ENCODE measurements at places on chromosomes 1 and 21.

- no peak for DNase-seq
Observed at GRCh38 chr1:1013922-1014648, 788 bp downstream of the ISG15 start.

- DNase-seq = no peak
Observed at GRCh38 chr1:165543532-165544438, at the start of gene LRRC52. TSS of gene LRRC52 (plus strand) at chr1:165544000. CDS start at chr1:165544297, 297 bp downstream.

DNA sequence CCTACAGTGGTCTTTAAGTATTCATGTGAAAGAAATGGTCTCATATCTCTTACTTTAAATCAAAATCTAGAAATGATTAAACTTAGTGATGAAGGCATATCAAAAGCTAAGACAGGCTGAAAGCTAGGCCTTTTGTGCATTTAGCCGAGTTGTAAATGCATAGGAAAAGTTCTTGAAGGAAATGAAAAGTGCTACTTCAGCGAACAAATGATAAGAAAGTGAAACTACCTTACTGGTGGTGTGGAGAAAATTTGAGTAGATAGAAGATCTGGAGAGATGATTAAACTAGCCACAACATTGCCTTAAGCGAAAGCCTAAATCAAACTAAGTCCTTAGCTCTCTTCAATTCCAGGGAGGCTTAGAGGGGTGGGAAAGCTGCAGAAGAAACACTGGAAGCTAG is 147.6 kb downstream of the DSCAM start:
- DNase-seq = no peak

DNA sequence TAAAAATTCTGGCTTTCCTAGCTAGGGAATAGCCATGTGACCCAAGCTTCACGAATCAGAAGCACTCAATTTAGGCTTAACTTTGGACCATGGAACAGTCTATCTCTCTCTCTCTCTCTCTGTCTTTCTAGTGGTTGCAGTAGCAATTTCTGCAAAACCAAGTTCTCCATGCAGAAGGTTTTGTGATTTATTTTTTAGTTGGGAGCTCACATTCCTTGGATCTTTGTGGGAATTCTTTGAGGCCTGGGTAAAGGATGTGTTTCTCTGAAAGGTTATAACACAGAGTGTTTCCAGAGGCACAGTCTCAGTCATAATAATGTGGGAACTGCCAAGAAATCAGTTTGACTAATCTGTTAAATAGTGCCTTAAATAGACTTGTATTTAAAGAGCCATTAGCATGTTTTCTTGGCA is 112.3 kb upstream of the COL11A1 start:
- DNase-seq = no peak

- DNase-seq = no peak
Observed at GRCh38 chr1:158646465-158646864, 40.0 kb downstream of the SPTA1 start.

- no peak for DNase-seq
Observed at GRCh38 chr21:35236090-35236489, 187.0 kb upstream of the RUNX1 start.

- DNase-seq = no peak
Observed at GRCh38 chr1:117673405-117673804, 67.6 kb downstream of the TENT5C start.

DNA sequence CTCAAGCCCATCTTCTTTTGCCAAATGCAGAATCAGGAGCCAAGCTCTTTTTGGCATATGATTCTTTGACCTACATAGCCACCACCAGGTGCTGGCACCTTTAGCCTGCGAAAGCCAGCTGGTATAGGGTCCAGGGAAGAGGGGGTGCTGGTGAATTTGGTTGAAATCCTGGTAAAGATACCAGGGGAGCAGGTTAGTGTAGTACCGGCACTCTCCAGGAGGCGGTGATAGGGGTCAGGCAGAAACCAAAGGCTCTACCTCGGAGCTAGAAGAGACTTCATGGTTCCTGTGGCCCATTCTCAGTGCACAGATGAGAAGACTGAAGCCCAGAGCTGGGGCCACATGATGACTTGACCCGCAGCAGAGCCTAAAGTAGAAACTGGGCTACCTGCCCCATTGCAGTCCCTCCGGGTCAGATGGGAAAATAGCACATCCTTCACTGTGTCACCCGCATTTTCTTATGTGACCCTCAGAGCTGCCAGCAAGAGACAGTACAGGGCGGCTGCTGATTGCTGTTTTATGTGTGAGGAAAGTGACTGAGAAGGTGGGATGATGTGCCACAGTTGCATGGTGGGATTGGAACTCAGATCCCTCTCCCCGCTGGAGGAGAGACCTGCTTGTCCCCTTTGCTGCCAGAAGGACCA is 36.0 kb upstream of the IL19 start:
- DNase-seq = peak; percentile 72

GRCh38 chr1:160451119-160451858 is 50.9 kb downstream of the VANGL2 start:
- no peak for DNase-seq

DNA sequence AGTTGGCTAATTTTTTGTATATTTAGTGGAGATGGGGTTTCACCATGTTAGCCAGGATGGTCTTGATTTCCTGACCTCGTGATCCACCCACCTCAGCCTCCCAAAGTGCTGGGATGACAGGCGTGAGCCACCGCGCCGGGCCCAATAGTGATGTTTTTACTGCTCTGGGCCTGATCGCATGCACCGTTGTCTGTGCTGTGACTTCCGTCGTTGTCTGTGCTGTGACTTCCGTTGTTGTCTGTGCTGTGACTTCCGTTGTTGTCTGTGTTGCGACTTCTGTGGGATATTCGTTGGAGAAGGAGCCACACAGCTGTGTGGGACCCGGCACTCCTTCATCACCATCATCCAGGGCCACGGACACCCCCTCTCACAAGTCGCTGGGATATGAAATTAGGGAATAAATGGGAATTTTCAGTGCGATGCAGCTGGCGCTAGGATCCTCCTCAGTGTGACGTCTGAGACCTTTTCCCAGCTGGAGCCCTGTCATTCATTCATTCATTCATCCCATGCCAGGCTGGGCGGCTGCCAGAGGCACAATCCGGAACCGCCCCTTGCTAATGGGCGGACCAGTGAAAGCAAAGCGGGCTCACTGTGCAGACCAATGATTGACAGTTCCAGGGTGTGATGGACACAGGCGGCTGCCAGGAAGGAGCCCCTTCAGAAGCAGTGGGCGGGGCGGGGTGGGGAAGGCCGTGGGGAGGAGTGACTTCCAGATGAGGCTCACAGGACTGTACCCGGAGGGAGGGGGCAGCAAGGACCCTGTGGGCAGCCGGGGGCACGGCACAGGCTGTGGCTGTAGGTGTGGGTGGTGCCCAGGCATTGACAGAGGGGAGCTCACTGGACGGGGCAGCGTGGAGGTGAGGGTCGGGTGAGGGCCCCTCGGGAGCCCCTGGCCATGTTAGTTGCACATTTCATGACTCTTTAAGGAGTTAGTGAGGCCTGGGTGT is 48.9 kb downstream of the PRKCZ start:
- DNase-seq = no peak

DNA sequence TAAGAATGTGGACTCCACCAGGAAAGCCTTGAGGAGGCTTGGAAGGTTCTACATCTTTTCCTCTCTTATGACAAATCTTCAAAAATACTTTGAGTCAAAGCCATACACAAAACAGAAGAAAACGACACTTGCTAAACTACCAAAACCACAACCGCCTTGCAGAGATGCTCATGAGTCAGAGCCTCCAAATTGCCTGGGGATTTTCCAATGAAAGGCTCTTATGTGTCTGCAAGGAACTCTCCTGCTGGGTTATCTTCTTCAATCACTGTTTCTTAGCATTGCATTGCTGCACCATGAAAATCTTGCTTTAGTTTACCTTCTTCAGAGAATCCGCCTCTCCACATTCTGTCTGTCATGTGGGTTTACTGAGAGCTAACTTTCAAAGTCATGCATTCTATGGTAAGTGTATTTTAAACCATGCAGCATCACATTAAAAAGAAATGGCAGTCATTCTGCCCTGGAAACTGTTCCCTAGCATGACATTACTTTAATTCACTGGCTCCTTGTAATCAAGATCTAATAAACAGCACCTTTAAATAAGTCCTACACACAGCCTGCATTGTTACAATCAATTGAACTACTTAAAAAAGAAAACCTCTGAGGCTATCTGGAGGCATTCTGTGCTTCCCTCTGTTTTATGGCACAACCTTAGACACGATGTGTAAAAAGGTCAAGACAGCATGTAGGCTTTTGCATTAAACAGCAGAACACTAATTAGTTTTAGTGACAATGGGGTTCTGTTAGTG is 210.0 kb upstream of the FOXD3 start:
- no peak for DNase-seq

GRCh38 chr1:207822602-207823451 is 71.0 kb downstream of the CD46 start:
- DNase-seq = no peak

DNA sequence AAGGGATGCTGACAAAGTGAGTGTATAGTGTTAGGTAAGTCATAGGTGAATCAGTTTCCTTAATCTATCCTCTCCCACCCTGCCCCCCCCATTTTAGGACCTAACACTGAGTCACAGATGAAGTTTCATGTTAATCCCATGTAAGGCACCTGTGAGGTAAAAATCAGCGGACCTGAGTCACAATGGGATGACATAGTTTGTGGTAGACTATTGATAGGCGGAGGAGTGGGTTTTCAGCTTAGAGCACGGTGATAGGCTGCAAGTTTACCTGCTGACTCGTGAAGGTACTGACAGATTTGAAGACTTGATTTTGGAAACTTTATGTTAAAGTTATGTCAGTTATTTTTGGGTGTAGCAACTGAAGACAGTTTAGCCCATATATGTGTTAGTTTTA is 1.7 kb downstream of the TOR1AIP1 start:
- DNase-seq = peak; percentile 40

DNA sequence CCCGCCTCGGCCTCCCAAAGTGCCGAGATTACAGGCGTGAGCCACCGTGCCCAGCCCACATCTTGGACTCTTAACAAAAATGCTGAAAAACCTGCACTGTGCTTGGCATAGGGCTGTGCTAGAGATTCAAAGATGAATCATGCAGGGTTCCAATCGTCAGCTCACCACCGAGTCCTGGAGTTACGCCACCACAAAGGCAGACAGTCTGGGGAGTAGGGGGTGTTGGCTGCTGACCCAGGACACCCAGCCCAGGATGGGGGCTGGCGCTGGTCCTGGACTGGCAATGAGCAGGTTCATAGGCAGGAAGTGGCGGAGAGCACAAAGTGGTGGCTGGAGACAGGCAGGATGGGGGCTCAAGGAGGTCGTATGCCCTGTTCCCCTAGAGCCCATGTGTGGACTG is 16.0 kb downstream of the PSRC1 start:
- DNase-seq = no peak

- DNase-seq = no peak
Observed at GRCh38 chr1:33860671-33861070, 3.2 kb upstream of the HMGB4 start.

- DNase-seq = no peak
Observed at GRCh38 chr1:96918406-96918805, 196.8 kb downstream of the PTBP2 start.

DNA sequence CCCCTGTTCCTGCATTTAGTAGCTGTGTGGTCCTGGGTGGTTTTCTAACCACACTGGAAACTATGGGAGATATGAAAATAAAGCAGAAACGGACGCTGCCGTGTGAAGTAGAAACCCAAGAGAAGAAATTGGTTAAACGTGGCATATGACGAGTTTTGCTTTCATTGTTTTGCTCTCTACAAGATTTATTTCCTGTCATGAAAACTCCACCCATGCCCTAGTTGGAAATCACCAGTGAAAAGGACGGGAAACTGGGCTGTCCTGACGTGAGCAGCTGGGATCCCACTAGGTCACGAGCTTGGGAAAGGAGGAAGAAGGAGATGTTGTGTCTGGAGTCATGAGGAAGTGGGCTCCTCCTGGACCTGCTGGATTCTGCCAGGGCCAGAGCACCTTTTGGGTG is 120.8 kb upstream of the GADD45A start:
- DNase-seq = no peak

- no peak for DNase-seq
Observed at GRCh38 chr1:15708486-15709137, 24.5 kb downstream of the PLEKHM2 start.

DNA sequence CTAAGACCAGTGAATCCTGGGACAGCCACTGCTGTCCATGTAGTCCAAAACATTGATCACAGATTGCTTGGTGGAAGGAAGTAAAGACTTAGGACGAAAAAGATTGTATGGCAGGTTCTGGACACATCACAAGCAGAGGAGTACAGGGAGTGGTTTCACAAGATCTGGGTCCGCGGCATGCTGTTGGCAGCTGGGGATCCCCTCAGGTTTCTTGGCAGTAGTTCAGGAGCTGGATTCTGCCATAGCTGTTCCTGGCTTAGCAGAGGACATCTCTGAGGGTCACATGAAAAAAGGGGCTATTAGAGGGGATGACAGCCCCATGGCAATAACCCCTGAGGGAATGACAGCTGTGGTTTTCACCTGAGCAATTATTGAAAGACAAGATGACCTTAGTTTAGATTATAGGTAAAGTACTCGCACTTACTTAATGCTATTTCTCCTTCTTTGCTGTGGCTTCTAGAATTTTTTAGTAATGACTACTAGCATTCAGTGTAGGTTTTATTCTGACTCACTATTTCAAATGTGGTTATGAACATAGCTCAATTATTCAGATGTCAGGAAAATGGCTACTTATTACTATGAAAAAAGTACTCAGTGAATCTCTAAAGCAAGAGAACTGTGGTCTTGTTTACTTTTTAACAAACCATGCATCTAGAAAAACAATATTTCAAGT is 8.2 kb downstream of the KRTAP27-1 start:
- no peak for DNase-seq

GRCh38 chr1:44512313-44512885 is 107.3 kb downstream of the RNF220 start:
- no peak for DNase-seq

DNA sequence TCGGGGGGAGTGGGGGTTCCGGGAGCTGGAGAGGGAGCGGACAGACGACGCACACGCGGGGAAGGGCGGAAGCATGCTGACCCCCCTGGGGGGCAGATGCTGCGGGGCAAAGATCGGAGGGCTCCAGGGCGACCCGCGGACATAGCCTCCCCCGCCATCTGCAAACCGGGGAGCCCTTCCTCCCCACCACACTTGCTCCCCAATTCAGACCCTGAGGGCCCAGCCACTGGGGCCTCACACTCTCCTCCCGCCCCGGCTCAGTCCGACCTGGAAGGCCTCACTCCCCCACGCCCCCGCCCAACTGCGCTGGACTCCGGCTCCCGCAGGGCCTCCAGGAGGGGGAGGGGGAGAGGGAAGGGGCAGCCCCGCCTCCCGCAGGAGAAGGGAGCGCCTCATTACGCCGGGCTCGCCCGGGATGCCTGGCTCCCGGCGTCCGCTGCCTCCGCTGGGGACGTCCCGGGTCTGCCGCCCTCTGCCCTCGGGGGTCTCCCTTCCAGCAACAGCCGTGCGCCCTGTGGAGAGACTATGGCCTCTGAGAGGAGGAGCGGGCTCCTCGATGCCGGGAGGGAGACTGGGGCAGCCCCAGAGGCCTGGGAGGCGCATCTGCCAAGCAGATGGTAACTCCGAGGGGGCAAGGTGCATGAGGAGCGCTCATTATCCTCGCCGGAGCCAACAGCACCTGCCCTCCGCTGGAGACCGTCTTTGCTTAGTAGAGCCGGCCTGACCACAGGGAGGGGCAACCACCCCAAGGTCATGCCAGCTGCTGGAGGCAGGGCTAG is 636 bp upstream of the CAMK2N1 start:
- no peak for DNase-seq

- no peak for DNase-seq
Observed at GRCh38 chr1:232016616-232017015, 390.0 kb downstream of the DISC1 start.

Data from stimulated activated CD4-positive, alpha-beta T cell treated with anti-CD3 and anti-CD28 coated beads, TNF-alpha, amount 100 ng/mL, for 4 hours (primary cell).